Activated naive CD4-positive, alpha-beta T cell treated with Interleukin-2 at 50 U/mL for 16 hours (primary cell): ENCODE measurements at places on chromosomes 4 and X.

DNA sequence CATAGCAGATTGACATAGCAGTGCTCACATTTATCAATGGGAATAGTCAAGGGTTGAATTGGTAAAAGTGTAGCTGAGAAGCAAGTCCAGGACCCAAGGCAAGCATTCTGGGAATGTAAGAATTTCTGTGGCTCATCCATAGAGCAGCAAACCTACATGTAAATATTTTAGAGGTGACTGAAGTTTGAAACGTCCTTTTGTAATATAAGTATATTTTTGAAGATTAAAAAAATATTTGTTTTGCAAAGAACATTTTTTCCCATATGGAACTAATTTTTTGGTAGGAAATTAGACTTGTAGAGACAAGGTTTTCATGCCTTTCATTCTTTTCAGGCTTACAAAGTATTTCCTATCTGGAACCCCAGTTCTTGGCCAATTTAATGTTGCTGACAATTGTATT, 104.0 kb downstream of the TEX13A start:
- no peak for DNase-seq

GRCh38 chr4:82677327-82677726, 115.5 kb upstream of the TMEM150C start:
- DNase-seq, result no peak

DNA sequence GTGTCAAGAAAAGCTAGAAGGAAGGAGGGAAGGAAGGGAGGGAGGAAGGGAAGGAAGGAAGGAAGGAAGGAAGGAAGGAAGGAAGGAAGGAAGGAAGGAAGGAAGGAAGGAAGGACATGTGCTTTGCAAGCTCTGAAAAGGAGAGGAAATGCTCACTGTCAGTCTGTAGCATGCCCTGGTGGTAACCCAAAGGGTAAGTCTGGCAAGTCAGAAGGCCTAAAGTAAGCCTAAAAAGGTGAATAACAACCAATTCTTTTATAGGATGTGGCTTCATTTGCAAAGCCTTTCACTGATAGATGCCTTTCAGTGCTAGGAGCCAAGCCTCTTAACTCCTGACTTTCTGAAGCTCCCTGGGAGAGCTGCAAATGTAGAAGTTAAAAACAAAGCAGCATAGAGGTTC, 542.6 kb downstream of the CFAP47 start:
- no peak for DNase-seq

- DNase-seq, result no peak
These were observed 60.4 kb downstream of the PJA1 start for GRCh38 chrX:69104756-69105434.

DNA sequence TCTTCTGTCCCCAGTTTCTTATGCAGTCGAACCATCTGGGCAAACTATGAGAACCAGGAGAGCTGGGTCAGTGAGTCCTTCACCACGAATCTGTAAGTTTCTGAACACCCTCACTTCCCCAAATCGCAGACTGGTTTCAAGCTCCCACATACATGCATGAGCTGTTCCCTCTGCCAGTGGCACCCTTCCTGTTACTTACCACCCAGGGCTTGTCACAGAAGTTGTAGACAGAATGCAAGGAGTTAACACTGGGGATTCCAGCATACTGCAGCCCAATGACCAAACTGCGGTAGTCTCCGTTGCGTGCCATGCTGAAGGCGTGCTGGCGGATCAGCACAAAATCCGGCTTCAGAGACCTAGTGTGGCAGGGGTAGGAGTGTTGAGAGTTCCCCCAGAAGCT, 14.6 kb downstream of the SYN1 start:
- DNase-seq, result no peak

DNA sequence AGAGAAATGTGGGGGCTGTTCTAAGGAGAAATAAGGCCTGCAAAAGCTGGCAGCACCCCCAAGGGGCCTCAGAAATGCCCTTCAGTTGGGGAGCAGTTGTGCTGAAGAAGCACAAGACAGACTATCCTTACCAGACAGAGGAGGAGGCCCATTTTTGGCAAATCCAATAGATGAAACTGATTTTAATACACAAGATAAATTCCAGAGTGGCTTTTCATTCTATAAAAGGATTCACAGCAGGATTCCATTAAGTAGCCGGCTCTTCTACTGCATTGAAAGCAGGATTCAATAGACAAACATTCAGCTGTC, 8.1 kb downstream of the SEPTIN6 start:
- no peak for DNase-seq

DNA sequence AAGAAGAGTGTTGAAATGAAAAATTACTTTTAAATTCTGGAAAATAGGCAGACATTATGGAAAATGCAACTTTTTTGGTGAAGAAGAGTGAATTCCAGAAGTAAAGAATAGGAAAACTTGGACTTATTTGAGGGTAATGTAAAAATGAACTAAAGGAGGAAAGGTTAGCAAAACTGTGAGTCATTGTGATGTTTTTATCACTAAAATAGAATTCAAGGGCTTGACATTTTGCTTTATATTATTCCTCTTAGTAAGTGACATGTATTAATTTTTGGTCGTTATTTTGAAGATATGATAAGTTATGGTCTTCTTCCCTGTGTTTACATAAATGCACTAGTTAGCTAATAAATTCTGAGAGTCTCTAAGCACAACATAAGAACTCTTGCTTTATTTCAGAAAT, 390.9 kb downstream of the FAT4 start:
- DNase-seq, result no peak

- peak; percentile 41 for DNase-seq
These were observed 88.3 kb downstream of the ZAR1 start for GRCh38 chr4:48578132-48578968.

- no peak for DNase-seq
These were observed 196.5 kb downstream of the SMIM20 start for GRCh38 chr4:26110493-26110892.

- DNase-seq, result no peak
These were observed 12.2 kb upstream of the GPRIN3 start for GRCh38 chr4:89319756-89320155.

GRCh38 chr4:47816748-47817147, 21.1 kb downstream of the CORIN start:
- DNase-seq, result no peak

DNA sequence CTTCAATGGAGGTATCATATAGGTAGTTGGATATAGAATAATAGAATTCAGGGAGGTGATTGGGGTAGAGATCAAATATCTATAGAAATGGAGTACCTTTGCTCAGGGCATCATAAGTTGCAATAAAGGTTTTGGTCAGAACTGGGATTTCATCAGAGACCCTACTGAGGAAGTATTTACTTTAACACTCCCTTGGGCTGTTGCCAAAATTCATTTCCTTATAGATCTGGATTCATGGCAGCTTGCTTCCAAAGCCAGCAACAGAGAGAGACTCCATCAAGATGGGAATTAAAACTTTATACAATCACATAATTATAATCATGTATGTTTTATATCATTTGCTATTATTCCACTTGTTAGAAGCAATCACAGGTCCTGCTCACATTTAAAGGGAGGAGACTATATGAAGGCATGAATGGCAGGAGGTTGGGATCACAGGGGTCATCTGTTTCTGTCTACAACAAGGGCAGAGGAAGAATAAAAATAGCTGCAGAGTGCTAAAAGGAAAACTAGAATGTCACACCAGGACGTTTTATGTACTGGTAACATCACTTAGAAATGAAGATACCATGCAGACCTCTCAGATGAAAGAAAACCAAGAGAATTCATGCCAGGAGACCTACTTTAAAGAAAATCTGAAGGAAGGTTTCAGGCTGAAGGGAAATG, 902.1 kb upstream of the LCORL start:
- no peak for DNase-seq

DNA sequence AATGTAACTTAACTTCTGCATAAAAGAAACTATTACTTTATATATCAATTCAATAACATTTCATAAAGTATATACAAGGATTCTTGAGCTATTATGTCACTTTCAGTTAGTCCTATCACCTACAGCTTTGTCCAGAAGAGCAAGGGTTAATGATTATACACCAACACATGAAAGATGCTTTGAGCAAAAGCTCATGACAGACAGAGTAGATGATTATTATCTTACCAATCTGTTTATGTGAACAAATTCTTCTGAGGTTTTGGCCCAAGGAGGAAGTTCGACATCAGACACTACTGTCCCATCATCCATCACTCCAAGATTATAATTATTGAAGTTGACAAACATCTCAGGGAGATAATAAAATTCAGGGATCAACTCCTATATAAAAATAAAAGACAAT, 166.7 kb upstream of the MAB21L2 start:
- no peak for DNase-seq

GRCh38 chrX:110181459-110182137, 136.3 kb downstream of the AMMECR1 start:
- no peak for DNase-seq

DNA sequence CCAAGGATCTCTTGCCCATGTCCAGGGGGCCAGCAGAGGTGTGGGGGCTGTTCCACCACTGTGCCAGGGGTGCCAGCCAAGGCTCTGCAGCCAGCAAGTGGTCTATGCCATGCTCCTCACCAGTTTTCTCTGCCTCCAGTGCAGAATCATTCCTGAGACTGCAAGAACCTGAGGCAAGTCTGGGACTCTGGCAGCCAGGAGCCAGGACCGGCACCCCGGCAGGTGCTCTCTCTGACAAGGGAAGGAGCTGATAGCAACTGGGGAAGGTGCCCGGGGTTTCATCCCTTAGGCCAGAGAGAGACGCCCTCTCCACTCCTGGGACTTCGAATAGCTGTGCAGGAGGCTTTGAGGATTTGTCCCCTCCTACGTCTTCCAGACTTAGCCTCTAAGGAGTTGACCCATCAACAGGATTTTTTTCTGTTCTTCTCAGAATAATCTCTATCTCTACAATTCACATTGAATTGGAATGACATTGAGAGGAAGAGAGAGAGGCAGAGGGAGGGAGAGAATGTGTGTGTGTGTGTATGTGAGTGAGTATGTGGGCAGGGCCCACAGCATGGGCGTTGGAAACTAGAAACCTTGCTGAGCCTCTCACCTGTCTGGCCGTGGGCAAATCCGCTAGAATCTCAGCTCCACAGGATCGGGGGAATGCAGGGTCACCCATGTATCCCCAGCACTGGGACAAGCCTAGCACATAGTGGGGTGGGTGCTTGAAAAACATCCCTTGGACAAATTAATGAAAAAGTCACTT, 74.5 kb upstream of the AFAP1 start:
- DNase-seq, result no peak

GRCh38 chr4:149823769-149824221, 8.2 kb upstream of the IQCM start:
- DNase-seq, result no peak

GRCh38 chr4:85607624-85608023, 132.7 kb downstream of the ARHGAP24 start:
- no peak for DNase-seq

- DNase-seq, result no peak
These were observed 1119.8 kb upstream of the INTU start for GRCh38 chr4:126512979-126513378.

GRCh38 chr4:159117968-159118367, 15.1 kb downstream of the RAPGEF2 start:
- DNase-seq, result no peak

GRCh38 chrX:104310090-104310489, 55.4 kb upstream of the ESX1 start:
- DNase-seq, result no peak

DNA sequence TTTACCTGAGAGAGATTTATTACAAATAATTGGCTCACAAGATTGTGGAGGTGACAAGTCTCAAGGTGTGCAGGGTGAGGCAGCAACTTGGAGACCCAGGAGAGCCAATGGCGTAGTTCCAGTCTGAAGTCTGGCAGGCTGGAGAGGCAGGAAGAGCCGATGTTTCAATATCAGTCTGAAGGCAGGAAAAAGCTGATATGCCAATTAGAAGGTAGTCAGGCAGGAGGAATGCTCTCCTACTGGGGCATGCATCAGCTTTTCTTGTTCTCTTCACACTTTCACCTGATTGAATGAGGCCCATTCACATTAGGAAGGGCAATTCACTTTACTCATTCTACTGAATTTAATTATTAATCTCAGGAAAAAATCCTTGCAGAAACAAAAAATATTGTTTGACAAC, 1351.7 kb upstream of the ADGRL3 start:
- DNase-seq, result no peak

DNA sequence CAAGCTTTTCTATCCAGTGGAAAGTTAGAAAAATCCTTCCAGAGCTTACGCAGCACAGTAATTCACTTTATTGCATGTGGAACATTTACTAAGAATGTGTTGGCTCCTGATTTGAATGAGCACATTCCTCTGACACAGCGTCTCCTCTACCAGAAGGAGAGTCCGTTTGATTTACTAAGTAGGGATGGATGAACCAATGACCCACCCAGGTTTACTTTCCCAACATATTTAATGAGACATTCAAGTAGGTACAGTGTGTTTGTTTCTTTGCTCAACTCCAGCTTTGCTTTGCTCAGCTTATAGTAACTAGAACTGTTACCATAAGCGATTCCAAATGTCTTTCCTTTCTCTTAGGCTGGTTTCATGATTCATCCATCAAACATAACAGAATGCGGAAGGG, 161.7 kb downstream of the SMARCA1 start:
- no peak for DNase-seq

GRCh38 chr4:1398681-1399507, 7.3 kb downstream of the NKX1-1 start:
- no peak for DNase-seq

DNA sequence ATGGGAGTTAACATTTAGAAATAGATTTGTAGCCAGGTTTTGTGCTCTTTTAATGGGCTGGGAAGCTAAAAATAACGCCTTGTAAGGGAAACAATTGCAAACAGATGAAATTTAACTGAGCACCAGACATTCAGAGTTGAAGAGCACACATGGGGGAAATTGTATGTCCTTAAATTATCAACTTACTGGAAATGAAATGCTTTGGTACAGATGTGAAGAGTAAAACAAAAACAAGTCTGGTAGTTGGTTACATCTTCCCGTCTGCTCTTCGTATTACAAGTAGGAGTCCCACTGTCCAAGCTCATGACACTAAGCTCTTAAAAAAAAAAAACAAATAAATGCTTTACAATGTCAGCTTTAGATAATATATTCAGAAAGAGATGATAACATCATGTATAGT, 59.5 kb upstream of the RPA4 start:
- no peak for DNase-seq

DNA sequence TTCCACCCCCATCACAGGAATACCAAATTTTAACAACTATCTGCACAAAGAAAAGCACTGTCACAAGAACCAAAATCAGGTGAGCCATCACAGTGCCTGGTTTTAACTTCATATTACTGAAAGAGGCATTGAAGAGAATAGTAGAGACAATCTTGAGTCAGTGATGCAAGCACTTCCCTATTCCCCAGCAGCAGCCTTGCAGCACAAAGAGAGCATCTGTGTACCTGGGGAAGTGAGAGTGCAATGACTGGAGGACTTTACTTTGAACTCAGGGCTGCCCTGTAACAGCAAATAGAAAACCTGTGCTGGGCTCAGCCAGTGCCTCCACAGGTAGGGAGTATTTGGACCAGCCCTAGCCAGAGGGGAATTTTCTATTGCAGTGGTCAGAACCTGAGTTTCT, 361.8 kb downstream of the TEX13C start:
- DNase-seq, result no peak
